ENCODE measurements at places on chromosomes 11 and 22.

GRCh38 chr11:88375927-88376470, 38.5 kb upstream of the CTSC start:
- no peak for DNase-seq

DNA sequence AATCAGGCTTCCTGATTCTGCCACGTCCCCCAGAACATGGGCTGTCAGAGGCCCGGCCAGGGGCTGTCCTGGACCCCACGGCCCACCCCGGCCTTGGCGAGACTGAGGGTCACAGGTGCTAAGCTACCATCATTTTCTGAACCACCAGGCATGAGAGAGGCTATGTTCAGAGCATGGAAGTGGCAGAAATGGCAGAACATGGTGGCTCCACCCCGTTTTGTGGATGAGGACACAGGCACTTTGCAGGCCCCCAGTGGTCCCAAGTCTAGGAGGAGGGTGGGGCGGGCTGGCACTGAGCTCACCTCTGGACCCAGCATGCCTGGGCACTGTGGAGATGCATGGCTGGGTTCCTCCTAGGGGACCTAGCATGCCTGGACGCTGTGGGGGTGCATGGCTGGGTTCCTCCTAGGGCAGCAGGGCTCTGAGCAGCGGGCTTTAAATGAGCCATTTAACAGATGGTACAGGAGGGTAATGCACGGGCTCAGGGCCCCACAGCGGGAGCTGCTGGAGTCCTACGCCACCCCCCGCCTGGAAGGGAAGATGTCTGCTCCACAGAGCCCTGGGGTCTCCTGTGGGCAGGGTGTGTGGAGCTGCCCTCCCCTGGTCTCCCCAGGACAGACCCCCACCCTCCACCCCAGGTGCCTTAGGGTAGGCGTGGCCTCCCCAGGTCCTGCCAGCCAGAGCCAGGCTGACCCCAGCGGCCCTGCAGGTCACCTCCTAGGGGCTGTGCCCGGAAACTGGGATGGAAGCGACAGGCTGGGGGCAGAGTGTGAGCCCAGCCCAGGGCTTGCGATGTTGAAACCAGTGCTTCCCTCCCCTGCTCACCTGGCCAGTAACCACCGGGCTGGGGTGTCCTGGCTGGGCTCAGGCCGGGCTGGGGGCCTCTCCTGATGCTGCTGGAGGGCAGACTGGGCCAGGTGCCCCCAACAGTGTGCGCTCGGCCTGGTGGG, 6.1 kb upstream of the MUC5AC start:
- DNase-seq: peak; percentile 29

DNA sequence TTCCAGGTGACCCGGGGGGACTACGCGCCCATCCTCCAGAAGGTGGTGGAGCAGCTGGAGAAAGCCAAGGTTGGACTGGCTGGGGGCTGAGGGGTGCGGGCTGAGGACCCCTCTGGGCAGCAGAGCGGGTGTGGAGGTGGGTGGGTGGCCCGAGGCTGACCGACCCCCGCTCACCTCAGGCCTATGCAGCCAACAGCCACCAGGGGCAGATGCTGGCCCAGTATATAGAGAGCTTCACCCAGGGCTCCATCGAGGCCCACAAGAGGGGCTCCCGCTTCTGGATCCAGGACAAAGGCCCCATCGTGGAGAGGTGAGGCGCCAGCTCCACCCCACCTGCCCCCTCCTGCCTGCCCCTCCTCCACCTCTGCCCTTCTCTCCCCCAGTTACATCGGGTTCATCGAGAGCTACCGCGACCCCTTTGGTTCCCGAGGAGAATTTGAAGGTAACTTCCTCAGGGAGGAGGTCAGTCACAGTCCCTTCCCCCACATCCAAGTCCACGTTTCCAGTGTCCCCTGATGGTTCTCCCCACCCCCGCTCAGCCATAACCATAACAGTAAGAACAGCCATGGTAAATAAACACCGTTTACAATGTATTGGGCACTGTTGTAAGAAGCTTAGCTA, 11.2 kb downstream of the DPP3 start:
- DNase-seq: no peak

DNA sequence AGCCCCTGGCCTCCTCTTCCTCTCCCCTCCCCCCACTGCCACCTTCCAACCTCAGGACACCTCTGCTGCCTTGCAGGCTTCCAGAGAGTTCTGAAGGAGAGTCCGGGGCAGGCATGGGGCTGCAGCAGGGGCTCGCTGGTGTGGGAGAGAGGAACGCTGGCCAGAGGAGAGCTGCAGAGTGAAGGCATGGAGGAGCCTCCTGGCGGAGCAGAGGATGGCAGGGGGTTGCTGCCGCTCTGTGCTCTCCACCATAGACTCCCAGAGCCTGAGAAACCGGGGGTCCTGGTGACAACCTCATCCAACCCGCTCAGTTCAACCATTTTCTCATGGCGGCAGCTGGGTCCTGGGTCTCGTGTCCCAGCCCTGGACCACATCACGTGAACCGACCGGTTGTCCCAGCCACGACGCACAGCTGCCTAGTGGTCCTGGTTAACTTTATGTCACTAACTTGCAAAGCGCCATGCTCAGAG, 17.5 kb downstream of the MRGPRG start:
- DNase-seq: no peak

DNA sequence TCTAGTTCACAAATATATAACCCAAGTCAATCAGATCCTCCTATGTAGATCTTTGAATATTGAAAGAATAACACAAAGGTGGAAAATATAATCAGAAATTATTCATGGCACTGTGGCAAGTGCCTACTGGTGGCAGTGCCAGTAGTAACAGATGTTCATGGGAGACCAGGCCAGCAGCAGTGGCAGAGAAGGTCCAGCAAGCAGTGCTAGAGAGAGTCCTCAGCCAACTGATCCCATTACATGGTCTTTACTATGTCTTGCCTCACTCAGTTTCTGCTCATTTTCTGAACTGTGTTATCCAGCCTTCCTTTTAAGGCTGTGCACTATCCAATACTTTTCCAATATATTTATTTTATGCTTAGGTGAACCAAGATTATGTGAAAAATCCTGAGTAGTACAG, 124.9 kb downstream of the MRTFA start:
- no peak for DNase-seq

GRCh38 chr11:48051217-48051830, 71.0 kb downstream of the PTPRJ start:
- no peak for DNase-seq

DNA sequence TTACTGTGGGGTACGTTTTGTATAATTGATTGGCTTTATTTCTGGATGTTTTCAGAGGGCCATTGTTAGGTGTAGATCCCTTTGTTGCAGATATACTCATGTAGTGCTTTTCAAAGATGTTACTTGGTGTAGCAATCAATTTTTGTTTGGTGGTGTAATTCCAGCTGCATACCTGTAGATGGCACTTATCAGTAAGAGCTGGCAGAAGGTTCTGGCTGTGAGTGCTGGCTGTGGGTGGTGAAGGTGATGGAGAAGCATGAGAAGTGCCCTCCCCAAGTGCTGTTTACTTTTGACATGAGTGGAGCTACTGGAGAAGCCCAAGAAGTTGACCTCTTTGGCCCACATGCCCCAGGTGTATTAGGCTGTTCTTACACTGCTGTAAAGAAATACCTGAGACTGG, 1074.9 kb downstream of the FAM181B start:
- DNase-seq: no peak
